Fibroblast of villous mesenchyme (primary cell): ENCODE measurements at places on chromosomes 5 and 9.

DNA sequence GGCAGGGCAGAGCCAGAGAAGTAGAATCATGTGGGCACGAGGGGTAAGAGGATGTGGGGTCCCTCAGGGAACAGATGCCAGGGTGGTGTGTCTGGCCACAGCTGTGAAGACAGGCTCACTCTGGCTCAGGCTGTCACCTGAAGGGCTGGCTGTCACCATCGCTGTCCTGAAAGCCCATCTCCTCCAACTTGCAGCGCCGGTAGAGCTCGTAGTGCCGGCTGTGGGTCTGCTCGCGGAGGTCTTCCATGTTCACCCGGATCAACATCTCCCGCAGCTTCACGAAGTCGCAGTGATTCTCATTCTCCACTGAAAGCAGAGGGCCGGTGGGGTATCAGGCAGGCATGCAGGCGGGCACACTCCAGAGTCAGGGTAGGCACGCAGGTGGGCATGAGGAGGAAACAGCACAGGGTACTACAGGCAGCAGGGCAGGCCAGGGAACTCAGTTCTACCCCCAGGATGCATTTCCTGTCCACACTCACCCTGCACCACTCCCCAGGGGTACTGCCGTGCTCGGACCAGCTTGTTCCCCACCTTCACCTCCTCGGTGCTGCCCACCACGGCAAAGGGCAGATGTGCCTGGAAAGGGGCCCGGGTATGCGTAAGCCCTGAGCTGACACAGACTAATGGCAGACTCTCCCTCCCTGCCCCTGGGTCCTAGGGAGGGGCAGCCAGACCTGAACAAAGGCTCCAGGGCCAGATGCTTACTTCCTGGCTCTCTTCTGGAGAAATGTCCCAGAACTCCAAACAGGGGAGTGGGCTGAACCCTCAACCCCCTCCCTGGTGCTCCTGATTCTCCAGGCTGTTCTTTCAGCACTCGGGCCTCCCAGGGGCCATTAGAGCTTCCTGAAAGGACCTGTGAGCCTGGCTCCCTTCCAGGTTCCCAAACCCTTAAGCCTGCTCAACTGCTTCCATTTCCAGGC lies 14.4 kb downstream of the CCNI2 start:
- DNase-seq, result no peak

DNA sequence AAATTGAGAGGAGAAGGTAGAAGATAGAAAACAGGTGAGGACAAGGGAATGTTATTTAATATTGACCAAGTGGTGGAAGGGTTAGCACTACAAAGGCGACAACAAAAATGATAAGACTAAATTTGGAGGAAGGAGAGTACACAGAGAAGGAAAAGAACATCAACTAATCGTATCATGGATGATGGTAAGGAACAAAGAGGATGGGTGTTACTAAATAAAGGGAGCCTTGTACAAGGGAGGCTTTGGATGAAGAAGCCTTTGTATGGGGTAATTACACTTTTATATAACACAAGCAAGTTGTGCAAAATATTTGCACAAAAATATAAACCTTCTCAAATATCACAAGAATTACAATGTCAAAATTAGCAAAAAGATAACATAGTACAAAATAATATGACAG lies 125.7 kb downstream of the ZNF608 start:
- no peak for DNase-seq

DNA sequence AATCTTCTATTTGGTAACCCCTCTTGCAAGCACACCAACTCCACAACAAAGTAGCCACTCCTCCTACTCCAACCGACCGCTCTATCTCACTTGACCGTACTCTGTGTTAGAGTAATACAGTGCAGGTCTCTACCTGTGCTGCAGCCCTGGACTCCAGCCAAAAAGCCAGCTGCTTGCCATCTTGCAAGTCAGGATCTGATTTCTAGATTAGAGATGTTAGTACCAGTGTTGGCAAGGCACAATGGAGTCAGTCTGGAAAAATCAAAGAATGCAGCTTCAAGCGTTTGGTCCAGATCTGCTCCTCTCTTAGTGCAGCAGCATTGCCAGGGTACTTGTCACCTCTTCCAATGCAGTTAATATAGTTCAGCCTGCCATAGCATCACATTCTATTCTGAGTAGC lies 477.6 kb downstream of the ZSWIM6 start:
- DNase-seq, result no peak

- DNase-seq, result peak; percentile 43
Observed at GRCh38 chr5:168696611-168697010, 117.4 kb upstream of the PANK3 start.

DNA sequence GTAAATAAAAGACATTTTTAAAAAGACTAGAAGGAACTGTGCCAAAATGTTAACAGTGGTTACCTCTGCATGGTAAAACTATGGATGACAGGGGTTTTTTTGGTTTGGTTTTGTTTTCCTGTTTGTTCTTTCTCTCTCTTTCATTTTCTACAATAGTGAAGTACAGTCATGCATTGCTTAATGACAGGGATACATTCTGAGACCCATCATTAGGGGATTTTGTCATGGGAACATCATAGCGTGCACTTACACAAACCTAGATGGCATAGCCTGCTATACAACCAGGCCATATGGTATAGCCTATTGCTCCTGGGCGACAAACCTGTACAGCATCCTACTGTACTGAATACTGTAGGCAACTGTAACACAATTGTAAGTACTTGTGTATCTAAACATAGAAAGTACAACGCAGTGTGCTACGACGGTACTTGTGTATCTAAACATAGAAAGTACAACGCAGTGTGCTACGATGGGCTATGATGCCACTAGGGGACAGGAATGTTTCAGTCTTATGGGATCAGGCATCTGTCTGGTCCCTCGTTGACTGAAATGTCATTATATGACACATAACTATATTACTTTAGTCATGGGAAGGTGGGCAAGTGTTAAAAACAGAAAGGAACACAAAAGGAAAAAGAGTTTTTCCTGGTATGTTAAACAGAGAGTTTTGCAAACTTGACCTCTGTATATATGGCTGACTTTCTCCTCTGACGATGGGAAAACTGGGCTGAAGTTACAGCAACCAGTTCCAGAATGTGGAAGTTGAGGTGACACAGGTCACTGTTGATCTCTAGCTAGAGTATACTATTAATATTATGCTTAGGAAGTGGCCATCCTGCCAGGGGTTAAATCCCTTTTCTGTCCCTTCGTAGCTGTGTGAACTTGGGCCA lies 7.4 kb upstream of the ADAM19 start:
- no peak for DNase-seq

DNA sequence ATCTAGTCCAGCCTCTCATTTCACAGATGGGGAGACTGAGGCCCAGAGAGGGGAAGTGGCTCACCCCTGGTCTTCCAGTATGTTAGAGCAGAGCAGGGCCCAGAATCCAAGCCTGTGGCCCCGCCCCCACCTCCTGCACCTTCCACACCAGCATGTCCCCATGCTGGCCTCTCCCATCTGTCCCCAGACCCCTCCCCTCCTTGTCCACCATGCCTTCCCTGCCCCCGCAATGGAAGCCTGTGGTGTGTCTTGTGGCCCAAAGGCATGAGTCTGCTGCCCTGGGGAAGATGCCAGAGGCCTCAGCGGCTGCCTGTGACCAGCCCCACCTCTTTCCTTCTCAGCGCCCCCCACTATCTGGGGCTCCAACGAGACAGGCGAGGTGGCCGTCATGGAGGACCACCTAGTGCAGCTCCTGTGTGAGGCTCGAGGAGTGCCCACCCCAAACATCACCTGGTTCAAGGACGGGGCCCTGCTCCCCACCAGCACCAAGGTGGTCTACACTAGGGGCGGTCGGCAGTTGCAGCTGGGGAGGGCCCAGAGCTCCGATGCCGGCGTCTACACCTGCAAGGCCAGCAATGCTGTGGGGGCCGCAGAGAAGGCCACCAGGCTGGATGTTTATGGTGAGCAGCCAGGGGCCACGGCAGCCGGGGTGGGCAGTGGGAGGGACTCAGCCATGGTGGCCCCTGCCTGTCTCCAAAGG lies 87.2 kb downstream of the HMCN2 start:
- no peak for DNase-seq

DNA sequence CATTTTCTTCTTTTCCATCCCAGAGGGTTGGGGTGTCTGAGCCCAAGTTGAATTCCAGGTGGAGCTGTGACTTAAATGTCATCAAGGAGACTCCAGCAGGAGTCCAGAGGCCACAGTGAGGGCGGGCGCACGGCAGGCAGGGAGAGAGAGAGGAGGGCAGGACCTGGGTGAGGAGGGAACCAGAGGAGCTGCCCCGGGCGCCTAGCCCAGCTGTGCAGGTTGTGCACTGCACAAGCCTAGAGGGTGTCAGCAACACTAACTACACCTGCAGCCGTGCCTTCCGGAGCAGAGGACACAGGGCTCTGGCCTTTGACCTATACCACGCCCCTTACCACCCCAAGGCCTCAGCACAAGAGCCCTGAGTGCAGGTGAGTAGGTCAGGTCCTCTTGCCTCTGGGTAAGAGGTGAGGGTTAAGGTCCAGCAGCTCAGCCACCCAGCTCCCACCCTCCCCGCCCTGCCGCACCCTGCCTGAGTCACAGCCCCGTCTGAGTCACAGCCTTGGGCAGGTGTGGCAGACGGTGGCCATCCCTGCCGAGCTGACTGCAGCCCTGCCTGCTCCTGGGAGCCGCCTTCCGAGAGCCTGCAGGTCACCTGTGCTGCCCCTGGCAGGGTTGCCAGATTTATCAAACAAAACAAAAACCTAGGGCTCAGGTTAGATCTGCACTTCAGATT lies 6.4 kb upstream of the AGPAT2 start:
- DNase-seq, result peak; percentile 20

DNA sequence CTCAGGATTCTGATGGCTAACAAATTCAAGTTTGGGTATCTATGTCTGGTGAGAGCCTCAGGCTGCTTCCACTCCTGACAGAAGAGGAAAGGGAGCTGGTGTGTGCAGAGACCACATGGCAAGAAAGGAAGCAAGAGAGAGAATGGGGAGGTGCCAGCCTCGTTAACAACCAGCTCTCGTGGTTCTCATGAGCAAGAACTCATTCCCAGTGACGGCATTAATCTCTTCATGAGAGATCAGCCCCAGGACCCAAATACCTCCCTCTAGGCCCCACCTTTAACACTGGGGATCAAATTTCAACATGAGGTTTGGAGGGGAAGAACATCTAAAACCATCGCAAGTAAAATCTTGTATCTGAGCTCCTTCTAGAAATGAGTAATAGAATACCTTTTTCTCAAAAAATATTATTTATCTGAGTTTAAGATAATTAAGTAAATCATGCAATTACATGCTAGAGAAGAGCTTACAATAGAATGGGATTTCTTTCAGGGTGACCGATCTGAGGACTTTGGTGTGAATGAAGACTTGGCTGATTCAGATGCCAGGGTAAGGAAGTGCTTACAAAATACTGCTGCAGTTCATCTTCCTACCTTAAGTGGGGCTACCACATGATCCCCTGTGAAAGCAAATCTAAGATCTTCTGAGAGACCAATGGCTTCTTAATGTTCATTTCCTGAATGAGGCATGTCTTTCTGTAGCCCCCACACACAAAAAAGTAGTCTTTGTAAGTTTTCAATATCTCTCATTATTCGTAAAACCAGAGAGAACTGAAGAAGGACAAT lies 11.5 kb downstream of the ANXA1 start:
- no peak for DNase-seq

- DNase-seq, result no peak
Observed at GRCh38 chr9:101443364-101443771, 7.8 kb upstream of the ALDOB start.

- no peak for DNase-seq
Observed at GRCh38 chr9:79362100-79363081, 209.4 kb upstream of the TLE4 start.

GRCh38 chr5:123786411-123786810 lies 274.4 kb downstream of the CSNK1G3 start:
- DNase-seq, result no peak

DNA sequence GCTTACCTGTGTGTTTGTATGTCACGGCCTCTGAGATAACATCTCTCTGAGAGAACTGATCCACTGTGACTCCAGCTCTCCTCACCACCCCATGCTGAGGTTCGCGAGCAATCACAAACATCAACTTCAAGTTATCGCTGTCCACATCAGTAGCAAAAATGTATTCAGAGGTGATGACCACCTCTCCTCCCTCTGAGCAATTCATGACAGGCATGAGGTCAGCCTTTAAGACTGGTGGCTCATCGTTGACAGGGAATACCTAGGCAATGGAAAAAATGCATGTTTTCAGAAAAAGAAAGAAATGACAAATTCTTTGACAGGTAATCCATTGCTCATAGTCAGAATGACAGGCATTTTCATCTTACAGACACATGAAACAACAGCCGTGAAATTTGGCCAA lies 90.3 kb upstream of the CER1 start:
- no peak for DNase-seq

DNA sequence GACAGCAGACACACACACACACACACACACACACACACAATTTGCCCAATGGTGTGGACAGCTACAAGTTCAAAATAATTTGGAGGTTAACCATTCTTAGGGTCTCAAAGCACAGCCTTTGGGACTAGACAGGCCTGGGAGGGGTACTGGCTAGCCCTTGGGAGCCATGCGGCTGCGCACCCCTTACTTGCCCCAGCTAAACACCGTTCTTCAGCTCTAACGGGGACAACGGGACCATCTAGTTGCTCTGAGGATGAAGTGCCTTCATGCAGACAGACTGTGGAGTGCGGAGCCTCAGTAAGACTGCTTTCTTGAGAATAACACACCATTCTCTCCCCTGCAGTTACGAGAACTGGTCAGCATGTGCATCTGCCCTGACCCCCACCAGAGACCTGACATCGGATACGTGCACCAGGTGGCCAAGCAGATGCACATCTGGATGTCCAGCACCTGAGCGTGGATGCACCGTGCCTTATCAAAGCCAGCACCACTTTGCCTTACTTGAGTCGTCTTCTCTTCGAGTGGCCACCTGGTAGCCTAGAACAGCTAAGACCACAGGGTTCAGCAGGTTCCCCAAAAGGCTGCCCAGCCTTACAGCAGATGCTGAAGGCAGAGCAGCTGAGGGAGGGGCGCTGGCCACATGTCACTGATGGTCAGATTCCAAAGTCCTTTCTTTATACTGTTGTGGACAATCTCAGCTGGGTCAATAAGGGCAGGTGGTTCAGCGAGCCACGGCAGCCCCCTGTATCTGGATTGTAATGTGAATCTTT lies 64.6 kb downstream of the PSMB7 start:
- DNase-seq, result no peak

- no peak for DNase-seq
Observed at GRCh38 chr9:8232726-8233125, 433.1 kb upstream of the DMAC1 start.

DNA sequence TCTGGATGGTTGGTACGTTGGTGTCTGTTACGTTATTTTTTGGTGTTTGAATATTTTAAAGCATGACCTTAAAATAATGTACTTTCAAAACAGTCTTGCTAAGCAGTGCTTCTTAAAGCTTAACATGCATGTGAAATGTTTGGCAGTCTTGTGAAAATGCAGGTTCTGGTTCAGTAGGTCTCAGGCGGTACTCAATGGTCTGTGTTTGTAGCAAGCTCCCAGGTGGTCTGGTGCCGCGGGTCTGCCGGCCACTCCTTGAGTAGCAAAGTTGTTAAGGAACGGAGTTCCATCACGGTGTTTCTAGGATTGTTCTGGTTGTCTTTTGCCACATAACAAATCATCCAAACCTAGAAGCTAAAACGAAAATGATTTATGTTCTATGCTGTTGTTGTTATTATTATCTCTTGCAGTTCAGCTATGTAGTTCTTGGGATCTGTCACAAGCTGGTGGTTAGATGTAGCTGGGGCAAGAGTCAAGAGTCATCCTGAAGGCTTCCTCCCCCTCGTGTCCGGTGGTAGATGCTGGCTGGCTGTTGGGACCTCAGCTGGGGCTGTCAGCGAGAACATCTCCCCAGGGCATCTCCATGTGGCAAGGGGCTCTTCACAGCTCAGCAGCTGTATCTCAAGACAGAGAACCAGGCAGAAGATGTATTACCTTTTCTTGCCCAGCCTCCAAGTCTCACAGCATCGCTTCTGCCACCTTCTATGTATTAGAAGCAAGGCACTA lies 186.8 kb downstream of the PALM2AKAP2 start:
- DNase-seq, result no peak

- no peak for DNase-seq
Observed at GRCh38 chr9:28203036-28203435, 629.8 kb upstream of the C9orf72 start.
